GM12864 (cell line): ENCODE measurements at places on chromosomes 4 and X.

- DNase-seq = no peak
These were observed 347.1 kb downstream of the FBXW7 start for GRCh38 chr4:152188801-152189200.

DNA sequence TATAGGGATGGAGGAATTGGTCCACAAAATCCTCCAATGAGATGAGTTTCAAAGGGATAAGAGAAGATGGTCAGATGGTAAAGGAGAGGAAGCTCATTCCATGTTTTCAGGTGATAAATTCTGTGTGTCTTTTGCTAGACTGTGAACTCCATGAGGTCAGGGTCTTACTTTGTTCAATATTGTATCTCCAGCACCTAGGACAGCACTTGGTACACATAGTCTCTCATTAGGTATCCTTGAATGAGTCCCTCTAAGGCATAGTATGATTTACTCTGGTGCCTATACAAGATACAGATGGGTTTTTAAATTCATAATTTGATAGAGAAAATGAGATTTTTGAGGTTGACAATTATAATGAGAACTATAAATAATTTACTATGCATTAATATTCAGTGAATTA lies 184.3 kb upstream of the BMP3 start:
- DNase-seq = no peak

GRCh38 chrX:21960569-21961541 lies 20.3 kb downstream of the SMS start:
- DNase-seq = no peak

DNA sequence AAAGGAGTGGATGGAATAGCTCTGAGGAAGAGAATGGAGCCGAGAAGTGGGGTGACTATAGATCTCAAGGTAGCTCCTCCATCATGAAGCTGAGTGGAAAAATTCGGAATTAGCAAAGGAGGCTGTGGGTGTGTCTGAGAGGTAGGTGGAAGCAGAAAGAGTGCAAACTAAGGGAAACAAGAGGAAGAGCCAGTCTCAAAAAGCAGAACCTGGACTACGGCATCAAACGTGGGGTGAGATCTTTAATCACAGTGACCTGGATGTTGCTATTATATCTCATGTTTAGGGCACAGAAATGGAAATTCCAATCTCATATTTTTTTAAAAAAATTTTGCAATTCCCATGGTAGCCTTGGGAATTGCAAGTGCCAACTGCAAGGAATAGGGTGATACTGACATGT lies 162.5 kb upstream of the RASGEF1B start:
- no peak for DNase-seq

- DNase-seq = no peak
These were observed 111.5 kb downstream of the ASB9 start for GRCh38 chrX:15158350-15158735.

- DNase-seq = no peak
These were observed 73.3 kb downstream of the FIP1L1 start for GRCh38 chr4:53450773-53451172.

DNA sequence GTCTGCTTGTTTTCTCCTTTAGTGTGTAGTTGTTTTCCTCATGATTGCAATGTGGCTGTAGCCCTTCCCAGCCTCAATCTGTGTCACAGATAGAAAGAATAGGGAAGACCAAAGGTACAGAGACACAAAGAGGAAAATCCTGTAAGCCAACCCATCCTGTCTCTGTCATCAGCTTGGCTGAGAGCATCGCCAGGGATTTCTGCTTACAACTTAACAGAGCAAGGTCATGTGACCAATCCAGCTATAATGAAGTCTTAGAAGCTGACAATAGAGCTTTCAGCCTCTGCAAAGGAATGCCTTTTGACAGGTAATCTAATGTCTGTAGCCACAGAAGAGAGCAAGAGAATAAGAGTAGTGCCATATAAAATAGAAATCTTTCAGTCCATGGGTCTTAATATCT lies 1598.0 kb upstream of the AGA start:
- DNase-seq = no peak

- no peak for DNase-seq
These were observed 787 bp upstream of the TET2 start for GRCh38 chr4:105145903-105146275.

DNA sequence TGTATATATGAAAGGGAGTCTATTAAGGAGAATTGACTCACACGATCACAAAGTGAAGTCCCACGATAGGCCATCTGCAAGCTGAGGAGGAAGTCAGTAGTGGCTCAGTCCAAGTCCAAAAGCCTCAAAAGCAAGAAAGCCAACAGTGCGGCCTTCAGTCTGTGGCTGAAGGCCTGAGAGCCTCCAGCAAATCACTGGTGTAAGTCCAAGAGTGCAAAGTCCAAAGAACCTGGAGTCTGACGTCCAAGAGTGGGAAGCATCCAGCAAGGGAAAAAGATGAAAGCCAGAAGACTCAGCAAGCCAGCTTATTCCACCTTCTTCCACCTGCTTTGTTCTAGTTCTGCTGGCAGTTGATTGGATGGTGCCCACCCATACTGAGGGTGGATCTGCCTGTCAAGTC lies 104.1 kb downstream of the IL1RAPL2 start:
- no peak for DNase-seq

GRCh38 chrX:46599051-46599560 lies 25.5 kb downstream of the CHST7 start:
- DNase-seq = no peak

DNA sequence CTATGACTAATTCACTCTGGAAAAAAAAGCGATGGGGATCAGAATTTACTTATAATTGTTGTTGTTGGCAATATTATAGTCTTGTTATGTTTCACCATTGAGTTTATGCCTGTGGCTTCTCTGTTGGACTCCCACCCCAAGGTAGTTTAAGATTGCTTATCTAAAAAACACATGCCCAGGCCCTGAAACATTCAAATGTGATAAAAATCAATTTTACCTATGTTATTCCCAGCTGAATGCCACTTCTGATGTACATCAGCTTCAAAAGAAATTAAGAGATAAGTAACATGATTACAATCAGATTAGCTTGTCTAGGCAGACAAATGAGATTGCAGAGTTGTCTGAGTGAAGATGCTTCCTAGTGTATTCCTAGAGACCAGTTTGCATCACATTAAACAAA lies 484.7 kb downstream of the PCDH7 start:
- no peak for DNase-seq

DNA sequence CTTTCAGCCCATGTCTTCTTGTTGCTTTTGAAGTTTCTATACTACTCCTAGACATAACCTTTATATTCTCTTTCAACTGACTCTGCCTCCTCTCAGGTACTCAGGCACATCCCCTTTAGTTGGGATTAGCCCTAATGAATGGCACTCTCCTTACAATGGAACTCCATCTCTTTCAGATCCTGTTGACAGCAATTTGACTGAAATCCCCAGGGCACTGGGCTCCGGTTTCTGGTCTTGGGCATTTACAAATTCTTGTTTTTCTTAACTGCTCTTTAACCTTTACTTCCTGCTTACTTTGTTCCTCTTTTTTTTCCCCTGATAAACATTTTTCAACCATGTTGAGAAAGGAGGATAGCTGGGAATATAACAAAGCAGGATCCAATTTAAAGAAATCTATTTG lies 68.9 kb downstream of the ENOX2 start:
- DNase-seq = no peak

DNA sequence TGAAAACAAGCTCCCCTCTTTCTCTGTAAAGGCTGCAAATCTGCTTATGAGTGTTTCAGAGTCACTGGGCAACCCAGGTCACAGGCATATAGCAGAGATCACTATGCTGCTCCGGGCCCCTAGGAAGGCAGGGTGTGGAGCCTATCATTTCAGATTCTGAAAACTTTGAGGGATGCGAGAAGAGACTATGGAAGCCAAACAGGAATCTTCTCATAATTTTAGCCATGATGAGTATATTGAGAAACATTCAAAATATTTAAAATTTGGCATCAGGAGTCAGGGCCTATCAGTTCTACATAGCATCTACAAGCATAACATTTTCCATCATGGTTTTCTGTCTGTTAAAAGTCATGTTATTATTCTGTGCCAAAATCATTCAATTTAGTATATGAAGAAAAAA lies 61.7 kb upstream of the ATXN3L start:
- DNase-seq = no peak

DNA sequence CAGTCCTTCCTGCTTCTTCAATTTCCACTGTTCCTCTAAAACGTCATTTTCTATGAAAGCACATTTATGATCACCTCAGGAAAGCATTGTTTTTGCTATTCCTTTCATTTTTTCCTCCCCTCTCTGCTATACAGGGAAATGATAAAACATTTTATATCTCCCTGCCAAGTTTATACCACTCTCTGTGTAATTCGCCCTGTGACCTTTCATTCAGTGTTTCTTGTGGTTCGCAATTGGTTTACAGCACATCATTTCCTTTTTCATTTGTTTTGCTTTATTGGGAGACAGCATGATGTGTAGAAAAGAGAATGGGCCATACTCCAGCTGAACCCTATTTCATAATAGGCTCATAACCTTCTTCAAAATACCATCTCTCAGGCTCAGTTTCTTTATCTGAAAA lies 99.9 kb upstream of the RAPGEF2 start:
- no peak for DNase-seq

GRCh38 chr4:185716141-185716551 lies 95.8 kb downstream of the SORBS2 start:
- DNase-seq = no peak

DNA sequence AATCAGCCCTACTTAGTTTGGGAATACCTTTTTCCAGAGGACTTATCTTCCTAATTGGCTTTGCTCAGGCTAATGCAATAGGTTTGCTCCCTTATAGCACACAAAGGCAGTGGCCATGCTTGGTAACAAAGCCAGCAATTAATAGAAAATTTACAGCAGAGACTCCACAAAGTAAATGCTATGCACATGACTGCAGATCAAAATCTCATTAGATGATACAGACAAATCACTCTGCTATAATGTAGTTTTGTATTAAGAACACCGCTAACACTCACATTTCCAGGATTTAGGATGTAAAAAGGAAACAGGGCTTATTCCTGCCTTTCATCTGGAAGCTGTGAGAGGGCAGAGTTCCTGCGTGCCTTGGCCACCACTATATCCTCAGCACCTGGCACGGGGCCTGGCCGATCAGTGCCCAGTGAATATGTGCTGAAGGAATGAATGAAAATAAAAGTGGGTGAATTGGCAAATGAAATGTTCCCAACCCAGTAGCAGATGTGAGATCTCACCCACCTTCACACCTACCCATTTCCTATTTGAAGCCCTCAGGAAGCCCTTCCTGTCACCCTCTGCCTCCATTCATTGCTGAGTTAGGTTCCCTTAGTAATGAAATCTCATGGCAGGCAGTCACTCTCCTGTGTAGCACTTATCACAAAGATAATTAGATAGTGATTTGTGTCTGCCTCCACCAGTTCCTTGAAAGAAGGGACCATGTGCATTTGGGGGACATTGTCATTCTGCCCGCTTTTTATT lies 5.1 kb downstream of the SEPTIN6 start:
- DNase-seq = no peak

DNA sequence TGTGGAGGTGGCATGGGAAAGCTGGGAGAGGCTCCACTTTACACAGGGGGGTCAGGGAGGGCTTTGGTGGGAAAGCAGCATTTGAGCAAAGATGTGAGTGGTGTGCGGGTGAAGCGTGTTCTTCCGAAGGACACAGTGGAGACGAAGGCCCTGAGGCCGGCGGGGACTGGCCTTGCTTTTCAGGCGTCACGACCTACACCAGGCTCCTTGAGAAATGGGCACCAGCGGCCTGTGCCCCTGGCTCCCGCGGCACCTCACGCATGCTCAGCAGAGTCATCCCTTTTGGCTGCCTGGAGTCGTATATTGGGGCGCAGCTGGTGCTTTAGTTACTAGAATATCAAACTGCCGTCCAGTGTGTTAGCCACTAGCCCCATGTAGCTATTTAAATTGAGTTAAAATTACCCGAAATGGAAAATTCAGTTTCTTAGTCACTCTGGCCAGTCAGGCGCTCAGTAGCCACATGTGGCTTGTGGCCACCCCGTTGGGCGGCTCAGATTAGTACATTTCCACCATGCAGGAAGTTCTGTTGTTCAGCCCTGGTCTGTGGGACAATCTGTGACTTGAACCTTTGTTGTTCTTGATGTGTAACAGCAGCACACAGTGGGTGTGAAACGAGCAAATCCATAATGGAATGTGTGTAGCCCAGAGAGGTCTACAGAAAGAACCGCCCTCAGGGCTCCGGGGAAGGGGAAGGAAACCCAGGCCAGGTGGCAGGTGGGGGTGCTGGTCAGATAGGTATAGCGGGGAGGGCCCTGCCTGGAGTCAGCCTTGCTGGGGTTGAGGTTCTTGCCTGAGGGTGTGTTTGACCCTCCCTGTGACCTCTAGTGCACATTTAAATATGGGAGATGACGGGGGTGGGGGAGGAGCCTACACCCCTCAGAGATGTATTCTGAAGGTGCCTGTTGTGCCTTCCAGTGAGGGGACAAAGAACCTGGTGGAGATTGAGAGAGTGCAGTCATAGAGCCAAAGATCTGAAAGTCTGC lies 30.4 kb downstream of the TBC1D14 start:
- no peak for DNase-seq

DNA sequence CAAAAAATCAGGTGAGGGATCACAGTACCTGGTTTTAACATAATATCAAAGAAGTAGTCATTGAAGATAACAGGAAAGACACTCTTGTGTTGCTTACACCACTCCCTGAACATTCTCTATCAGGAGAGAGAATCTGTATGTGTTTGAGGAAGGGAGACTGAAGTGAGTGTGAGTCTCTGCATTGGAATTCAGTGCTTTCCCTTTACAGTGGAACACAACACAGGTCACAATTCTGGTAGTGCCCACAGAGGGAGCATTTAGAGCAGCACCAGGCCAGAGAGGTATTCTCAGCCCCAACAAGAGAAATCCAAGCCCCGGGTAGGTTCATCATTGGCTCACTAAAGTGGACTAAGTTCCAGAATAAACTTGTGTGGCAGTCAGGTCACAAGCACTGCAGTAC lies 64.7 kb upstream of the UBQLN2 start:
- no peak for DNase-seq

DNA sequence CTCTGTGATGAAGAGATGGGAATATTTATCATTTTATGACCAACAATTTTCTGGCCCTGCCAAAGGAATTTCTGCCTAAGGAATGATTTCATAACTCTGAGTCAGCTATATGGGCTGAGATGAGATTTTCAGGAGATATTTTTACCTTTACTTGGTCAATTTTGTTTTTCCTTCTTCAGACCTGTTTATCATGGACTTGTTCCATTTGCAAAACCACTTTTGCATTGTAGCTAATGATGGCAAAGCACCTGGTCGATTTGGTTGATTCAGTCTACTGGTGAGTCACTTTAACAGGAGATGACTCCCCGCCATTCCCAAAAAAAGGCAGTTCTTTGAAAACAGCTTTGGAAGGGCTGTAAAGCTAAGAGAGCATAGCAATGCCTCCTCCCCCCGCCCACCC lies 53.3 kb downstream of the TEX13A start:
- DNase-seq = no peak

DNA sequence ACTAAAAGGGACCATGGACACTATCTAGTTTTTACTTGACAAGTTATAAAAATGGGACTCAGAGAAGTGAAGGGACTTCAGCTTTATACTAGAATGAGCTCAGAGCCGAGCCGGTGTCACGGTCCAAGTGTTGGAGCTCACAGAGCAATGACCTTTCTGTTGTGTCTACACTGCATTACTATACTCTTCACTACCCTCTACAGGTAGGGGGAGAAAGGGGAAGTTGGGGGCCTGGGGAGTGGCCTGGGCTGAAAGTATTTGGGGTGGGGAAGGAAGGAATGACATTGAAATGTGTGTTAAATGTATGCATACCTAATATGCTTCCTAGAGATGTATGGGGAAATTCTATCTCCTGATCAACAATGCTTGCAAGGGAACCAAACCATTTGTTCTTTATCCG lies 48.8 kb upstream of the HHIP start:
- DNase-seq = no peak

GRCh38 chr4:186728631-186729271 lies 5.1 kb upstream of the FAT1 start:
- DNase-seq = no peak
